ENCODE measurements at places on chromosomes 3 and 15. TPM values are rescaled to one million over a fixed set of nuclear protein-coding genes. Genes with fewer than 3 reads are reported as not detected.

The KCNAB1 gene
- total RNA-seq, result 0.07 TPM

DNA sequence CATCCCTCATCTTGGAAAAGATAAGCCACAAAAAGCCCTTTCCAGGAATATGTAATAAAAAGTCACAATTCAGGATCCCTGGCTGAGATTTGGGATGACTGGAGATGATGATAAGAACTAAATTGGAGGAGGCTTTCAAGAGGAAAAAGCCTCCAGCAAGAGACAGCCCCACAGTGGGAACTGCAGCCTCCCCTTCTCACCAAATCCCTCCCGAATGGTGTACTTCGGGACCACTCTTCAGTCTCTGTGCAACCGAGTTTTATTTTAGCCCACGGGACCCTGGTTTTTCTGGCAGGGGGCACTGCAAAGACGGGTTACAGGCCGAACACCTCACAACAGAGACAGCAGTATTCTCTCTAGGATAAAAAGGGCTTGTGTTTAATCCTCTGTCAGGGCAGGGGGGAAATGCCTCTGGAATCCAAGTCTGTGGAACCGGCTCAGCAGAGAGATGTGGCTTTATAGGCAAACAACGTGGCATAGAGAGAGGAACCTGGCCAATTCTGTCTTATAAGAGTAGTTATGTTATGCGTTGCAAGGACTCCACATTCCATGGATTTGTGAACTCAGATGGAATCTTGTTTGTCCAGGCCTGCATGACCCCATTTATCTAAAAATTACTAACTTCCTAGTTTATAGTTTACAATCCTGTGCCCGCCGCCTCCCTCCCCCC, 1.2 kb upstream of the LMCD1 start:
- no peak for DNase-seq

- DNase-seq, result peak; percentile 27
Measured at GRCh38 chr3:170961616-170962400, 53.4 kb upstream of the EIF5A2 start.

- DNase-seq, result no peak
Measured at GRCh38 chr3:53513556-53514190, 19.3 kb downstream of the CACNA1D start.
